ENCODE measurements at places on chromosomes 5 and 9. TPM values are rescaled to one million over a fixed set of nuclear protein-coding genes. Genes with fewer than 3 reads are reported as not detected.
A peak's percentile ranks its signal among the peaks of the same experiment; 100 is the strongest.

- no peak overlapping the region for H3K27ac ChIP-seq
- peaks cover 8% of the 10 kb centered on the region for H3K4me1 ChIP-seq
- DNase-seq, result no peak
- H3K27me3 ChIP-seq, result peaks cover 35% of the 10 kb centered on the region
- no peak overlapping the region for H3K4me3 ChIP-seq
Measured at GRCh38 chr5:17222664-17223063, 5.2 kb downstream of the BASP1 start.

GRCh38 chr9:137294091-137294680 lies 7.9 kb downstream of the NRARP start:
- H3K27me3 ChIP-seq, result peaks cover 28% of the 10 kb centered on the region
- H3K36me3 ChIP-seq, result no peaks in the 10 kb centered on the region
- DNase-seq, result peak; percentile 38
- H3K4me3 ChIP-seq, result no peak overlapping the region
- peaks cover 4% of the 10 kb centered on the region for H3K4me1 ChIP-seq
- no peak overlapping the region for H3K27ac ChIP-seq

DNA sequence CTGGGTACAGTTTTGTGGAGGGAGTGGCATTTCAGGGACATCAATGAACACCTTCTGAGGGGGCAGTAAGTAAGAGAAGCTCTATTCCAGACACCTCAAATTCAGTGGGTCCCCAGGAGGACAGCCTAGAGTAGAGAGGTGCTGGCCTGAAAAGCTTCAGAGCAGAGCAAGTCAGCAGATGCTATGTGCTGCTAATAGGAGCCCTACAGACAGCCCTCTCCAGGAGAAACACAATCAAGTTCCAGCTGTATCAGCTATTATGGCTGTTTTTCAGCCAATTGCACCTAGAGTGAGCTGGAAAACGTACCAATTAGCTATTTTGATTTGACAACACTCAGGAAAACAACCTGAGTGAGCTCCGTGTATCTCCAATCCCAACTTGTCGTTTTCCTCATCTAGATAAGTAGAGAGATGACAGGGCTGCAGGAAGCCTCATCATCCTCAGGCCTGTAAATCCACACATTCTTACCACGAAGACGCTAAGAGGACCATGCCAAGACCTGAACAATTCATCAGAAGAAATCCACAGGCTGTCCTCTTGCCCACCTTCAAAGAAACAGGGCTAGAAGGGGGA lies 104.9 kb downstream of the PIK3R1 start:
- H3K27me3 ChIP-seq, result peaks cover 2% of the 10 kb centered on the region
- H3K4me3 ChIP-seq, result no peak overlapping the region
- peaks cover 7% of the 10 kb centered on the region for H3K4me1 ChIP-seq
- H3K36me3 ChIP-seq, result no peaks in the 10 kb centered on the region
- H3K27ac ChIP-seq, result no peak overlapping the region
- DNase-seq, result no peak

DNA sequence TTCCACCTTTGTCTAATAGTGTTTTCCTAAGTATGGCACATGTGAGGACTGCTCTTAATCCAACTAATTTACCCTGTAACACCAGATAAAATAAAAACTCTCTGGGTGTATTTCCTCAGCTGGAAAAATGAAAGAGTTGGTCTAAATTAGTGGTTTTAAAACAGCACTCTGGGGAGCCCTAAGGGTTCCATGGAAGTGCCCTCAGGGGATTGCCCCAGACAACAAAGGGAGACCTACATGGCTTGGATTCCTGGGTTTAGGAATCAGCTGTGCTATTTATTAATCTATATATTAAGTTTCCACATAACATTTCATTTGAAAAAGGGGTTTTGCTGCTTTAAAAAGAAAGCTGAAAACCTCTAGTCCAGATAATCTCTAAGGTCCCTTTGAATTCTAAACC lies 20.2 kb downstream of the ADAMTS6 start:
- no peaks in the 10 kb centered on the region for H3K27me3 ChIP-seq
- DNase-seq, result no peak

DNA sequence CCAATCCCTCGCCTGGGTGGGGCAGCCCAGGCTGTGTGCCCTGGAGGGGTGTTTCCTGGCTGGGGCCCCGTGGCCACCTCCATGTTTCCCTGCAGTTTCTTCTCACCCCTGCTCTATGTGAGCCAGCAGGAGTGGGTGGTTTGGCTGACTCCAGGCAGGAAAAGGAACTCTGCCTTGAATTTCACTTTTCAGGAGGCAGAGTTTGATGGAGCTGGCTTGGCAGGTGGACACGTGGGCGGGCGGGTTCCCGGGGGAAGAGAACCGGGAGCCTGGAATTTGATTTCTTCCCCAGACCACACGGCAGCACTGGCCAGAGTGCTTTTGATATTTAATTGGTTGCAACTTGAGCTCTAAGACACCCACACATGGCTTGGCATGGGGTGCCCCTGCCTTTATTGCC lies 119.8 kb upstream of the PANK3 start:
- no peak for DNase-seq
- no peak overlapping the region for H3K4me3 ChIP-seq
- H3K27ac ChIP-seq, result no peak overlapping the region
- no peaks in the 10 kb centered on the region for H3K36me3 ChIP-seq
- H3K4me1 ChIP-seq, result no peaks in the 10 kb centered on the region

DNA sequence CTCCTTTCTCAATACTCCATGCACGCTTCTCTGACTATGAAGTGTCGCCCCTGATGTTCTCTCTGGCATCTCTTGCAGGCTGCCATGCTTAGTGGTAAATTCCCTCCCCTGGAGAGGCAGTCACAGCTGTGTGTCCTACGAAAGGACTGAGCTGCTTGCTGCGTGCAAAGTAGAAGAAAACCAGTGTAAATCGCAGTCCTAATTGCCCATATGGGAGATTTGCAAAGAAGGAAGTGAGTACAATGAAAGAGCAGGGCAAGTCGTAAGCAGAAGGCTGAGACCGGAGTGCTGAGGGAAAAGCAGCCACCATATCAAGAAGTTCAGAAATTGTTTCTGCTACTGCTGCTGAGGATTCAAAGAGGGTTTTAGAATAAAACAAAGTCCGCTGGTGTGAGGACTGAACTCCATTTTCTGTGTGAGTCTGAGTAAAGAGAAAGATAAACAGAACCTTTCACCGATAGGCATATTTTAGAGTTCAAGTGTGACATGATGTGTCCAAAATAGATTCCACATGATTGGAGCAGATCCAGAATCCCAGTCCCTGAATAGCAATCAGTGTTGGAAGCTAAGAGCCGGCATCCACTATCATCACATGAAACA lies 507.8 kb upstream of the MPDZ start:
- no peak for DNase-seq
- no peak overlapping the region for H3K27ac ChIP-seq
- H3K4me1 ChIP-seq, result no peaks in the 10 kb centered on the region
- no peaks in the 10 kb centered on the region for H3K36me3 ChIP-seq

BAAT gene
- not detected for total RNA-seq

NUTM2G gene
- not detected for total RNA-seq

RFX3 gene
- total RNA-seq, result 13.4 TPM

Data from activated CD4-positive, alpha-beta memory T cell treated with anti-CD3 and anti-CD28 coated beads for 36 hours (primary cell).